ENCODE measurements at places on chromosomes 6 and 20. TPM values are rescaled to one million over a fixed set of nuclear protein-coding genes. Genes with fewer than 3 reads are reported as not detected.

The MCHR2 gene
- total RNA-seq: not detected

The SALL4 gene
- total RNA-seq: 2.9 TPM

The PI16 gene
- not detected for total RNA-seq

DNA sequence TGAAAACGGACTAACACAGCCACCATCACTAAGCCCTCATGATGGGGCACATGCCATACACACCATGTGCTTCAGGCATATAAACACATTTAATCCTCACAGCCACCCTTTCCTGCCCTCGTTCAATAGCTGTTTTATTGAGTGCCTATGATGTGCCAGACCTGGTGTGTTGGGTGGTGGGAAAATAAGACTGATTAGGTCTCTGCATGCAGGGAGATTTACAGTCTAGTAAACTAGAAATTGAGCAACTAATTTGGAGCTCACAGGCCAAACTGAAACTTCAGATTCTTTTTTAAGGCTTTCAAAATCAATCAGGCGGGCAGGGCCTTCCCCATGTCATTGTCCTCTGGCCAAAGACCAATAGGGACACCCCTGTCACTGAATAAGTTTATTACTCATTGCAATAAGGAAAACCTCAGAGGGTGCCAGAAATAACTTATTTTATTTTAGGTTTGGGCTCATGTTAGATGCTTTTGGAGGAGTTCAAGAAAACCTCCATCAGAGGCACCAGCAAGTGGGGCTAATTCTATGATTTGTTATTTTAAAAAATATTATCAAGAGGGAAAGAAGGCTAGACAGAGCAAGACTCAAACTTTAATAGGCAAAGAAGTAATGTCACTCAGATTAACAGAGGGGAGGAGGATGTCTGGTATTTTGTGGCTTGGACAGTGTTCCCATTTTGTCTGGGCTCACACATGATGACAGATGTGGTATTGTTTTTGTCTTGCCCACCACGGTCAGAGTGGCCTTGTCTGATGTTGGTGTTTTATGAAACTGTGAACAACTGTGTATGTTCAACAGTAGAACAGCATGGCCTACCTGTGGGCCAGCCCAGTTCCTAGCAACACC lies 12.0 kb downstream of the ZFP64 start:
- DNase-seq: no peak

GRCh38 chr20:1576641-1577040 lies 19.1 kb upstream of the SIRPD start:
- DNase-seq: no peak

The ZSWIM3 gene
- total RNA-seq: 5.8 TPM

GRCh38 chr6:110944681-110945151 lies 13.8 kb upstream of the GTF3C6 start:
- DNase-seq: peak; percentile 81

DNA sequence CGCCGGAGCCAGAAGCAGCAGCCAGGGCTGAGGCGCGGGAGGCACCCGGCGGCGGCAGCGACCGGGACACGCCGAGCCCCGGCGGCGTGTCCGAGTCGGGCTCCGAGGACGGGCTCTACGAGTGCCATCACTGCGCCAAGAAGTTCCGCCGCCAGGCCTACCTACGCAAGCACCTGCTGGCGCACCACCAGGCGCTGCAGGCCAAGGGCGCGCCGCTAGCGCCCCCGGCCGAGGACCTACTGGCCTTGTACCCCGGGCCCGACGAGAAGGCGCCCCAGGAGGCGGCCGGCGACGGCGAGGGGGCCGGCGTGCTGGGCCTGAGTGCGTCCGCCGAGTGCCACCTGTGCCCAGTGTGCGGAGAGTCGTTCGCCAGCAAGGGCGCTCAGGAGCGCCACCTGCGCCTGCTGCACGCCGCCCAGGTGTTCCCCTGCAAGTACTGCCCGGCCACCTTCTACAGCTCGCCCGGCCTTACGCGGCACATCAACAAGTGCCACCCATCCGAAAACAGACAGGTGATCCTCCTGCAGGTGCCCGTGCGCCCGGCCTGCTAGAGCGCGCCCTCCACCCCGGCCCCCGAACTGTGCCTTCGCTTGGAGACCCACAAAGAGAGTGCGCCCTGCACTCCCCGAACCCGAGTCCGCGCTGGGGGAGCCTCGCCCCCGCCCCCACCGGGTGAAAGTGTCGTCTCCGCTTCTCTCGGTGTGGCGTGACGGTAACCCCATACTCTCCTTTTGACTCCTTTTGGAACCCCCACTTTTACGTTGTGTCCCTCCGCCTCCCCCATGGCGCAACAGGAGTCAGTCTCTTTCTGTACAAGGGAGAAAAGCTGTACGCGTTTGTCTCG lies 1.6 kb downstream of the INSM1 start:
- DNase-seq: no peak

GRCh38 chr6:39189915-39190544 lies 39.2 kb downstream of the KCNK5 start:
- DNase-seq: peak; percentile 20

GRCh38 chr20:41392871-41393704 lies 26.5 kb upstream of the EMILIN3 start:
- no peak for DNase-seq

GRCh38 chr6:132725947-132726607 lies 12.2 kb upstream of the VNN1 start:
- DNase-seq: no peak

- no peak for DNase-seq
Observed at GRCh38 chr6:147837540-147837939, 329.1 kb downstream of the SAMD5 start.

DNA sequence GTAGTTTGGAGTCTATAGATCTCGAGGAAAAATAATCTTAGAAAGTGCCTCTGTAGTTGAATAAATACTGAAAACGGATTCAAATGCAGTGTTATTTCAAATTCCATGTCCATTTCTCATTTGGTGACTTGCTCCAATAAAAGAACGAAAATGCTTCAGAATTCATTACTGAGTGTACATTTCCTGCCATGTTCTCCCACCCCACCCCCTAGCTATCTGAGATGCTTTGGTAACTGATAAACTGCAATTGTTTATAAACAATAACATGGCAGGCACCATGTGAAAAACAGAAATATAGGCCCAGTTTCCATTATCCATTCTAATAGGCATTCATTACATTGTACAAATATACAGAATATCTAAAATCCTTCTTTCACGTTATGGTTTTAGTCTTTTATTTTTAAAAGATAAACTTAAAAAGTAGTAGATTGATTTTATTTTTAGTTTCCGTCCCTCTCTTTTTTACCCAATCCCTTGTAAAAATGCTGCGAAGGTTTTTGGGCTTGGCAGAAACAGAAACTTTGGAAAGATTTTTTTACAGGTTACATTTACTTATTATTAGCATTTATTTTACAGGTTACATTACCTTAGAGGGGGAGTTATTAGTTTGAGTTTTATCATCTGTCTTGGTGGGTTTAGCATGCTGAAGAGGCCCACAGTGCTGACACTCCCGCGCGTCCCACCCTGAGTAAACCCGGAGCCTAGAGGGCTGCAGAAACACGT lies 1.5 kb downstream of the FAM162B start:
- no peak for DNase-seq

DNA sequence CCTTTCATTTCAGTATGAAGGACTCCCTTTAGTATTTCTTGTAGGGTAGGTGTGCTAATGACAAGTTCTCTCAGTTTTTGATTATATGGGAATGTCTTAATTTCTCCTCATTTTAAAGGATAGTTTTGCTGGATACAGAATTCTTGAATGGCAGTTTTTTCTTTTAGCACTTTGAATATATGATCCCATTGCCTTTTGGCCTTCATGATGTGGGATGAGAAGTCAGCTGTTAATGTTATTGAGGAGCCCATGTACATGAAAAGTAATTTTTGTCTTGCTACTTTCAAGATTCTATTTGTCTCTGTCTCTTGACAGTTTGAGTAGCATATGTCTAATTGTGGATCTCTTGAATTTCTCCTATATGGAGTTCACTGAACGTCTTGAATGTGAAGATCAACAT lies 30.9 kb downstream of the RSPH3 start:
- DNase-seq: no peak

DNA sequence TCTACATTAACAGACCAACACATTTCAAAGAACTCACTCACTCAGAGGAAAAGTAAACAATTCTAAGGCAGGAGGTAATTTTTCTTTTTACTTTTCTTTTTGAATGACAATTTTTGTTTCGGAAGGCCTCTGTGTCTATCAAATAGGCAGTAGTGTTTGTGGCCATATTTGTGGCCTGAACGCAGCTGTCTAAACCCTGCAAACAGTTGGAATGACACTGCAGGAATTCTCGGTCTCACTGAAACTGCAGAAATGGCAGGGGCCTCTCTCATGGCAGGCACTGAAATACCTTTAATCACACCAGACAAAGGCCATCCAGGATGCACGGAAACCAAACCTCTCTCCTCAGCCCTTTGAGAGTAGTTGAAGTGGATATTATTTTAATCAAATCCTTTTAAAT lies 30.4 kb downstream of the FYN start:
- no peak for DNase-seq

DNA sequence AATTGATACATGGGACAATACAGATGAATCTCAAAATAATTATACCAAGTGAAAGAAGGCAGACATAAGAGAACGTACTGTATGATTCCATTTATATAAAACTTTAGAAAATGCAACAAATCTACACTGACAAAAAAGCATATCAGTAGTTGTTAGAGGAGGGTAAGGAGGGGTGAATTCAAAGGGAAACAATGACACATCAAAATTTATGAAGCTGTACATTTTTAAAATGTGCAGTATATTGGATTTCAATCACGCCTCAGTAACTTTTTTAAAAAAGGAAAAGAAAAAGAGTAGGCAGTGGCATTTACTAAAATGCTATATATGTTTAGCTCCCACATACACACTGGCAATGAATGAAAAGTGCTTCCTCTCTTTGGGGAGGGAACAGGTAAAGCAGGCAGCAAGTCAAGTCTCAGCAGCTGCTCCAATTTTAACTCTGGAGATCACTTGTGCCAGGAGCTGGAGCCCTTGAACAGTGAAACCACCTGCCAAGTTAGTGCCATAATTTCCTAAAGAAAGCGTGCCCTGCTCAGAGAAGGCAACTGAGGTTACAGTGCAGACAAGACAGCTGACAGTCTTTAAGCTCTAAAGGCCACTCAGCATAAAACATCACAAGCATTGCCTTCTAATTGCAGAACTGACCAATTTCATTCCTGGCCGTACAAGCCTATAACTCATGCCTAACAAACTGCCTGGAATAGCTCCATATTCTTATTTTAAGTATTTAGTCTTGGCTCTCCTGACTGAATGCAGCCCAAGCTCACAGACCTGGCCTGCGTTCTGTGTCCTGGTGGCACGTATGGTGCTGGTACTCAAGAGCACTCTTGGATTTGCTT lies 10.9 kb downstream of the FKBP1A start:
- no peak for DNase-seq

DNA sequence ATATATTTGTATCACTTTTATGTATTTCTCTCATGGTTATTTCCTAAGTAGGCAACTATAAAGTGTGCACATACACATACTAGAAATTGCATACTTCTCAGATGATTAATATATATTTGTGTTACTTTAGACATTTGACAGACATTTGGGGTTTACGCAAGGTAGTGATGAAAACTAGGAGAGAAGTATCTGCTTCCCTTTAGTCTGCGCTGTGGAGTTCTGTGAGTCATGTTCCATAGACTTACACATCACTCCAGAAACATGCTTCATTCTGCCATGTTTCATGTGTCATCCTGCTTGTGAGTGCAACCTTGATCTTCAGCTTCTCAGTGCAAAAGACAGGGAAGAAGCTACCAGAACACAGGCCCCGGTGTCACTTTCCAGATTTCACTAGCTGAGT lies 200.7 kb upstream of the BMP2 start:
- no peak for DNase-seq

- DNase-seq: no peak
Observed at GRCh38 chr6:98137391-98137790, 697.0 kb upstream of the POU3F2 start.

The TMX4 gene
- 2.5 TPM for total RNA-seq

GRCh38 chr20:23358923-23359593 lies 2.9 kb upstream of the GZF1 start:
- DNase-seq: no peak

The C6orf118 gene
- total RNA-seq: not detected

- no peak for DNase-seq
Observed at GRCh38 chr20:25867776-25868649, 171.4 kb upstream of the ZNF337 start.

The GLP1R gene
- not detected for total RNA-seq

GRCh38 chr6:105592329-105592728 lies 189.4 kb upstream of the PREP start:
- peak; percentile 53 for DNase-seq

The SCRT2 gene
- not detected for total RNA-seq

- no peak for DNase-seq
Observed at GRCh38 chr20:1330075-1330830, 1.3 kb upstream of the SDCBP2 start.

DNA sequence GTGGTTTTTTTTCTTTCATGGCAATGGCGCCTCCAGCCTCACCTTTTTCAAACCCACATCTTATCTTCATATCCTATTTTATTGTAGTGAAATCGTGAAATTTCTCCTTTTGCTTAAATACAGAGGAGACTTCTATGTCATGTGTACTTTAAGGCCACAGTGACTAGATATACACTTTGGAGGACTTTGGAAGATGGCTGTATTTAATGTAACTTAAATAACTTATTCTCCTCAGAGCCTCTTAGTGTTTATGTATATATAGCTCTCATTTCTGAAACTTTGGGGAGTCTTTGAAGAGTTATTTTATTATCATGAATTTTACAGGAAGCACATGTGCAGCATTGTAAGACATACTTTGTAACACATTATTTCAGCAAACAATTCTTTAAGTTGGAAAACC lies 968 bp downstream of the LAMA2 start:
- DNase-seq: no peak

DNA sequence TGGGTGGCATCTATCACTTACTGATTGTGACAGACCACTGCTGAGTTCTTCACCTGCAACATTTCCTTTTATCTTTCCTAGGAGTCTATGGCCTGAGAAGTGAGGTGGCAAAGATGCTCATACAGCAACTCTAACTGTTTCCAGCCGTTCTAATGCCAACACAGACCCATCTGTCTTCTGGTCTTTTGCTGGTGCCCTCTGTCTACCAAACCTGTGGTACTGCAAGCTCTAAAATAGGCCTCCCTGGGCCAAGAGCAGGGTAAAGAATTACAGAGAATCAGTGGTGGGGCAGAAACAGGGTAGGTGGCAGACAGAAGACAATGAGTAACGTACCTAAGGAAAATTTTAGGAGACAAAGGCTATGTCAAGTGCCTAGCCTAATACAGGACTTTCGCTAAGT lies 611.0 kb upstream of the FLRT3 start:
- DNase-seq: no peak

The RCAN2 gene
- 1.8 TPM for total RNA-seq

DNA sequence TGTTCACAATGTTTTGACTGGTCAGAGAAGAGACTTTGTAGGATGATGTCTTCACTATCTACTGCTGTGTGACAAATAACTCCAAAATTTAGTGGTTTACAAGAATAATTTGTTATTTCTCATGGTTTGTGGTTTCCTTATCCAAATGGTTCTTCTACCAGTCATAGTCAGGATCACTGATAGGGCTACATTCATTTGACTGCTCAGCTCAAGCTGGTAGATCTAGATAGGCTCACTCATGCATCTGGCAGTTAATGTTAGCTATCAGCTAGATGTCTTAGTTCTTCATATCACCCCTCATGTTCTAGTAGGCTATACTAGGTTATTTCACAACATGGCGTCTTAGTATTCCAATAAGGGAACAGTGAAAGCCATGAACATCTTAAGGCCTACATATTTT lies 131.0 kb downstream of the ID4 start:
- DNase-seq: no peak

All from Caki2 (cell line).